Activated CD4-positive, CD25-positive, alpha-beta regulatory T cell treated with anti-CD3 and anti-CD28 coated beads, Interleukin-2, amount 50 U/mL, for 24 hours (primary cell): ENCODE measurements at places on chromosomes 16 and 17.

DNA sequence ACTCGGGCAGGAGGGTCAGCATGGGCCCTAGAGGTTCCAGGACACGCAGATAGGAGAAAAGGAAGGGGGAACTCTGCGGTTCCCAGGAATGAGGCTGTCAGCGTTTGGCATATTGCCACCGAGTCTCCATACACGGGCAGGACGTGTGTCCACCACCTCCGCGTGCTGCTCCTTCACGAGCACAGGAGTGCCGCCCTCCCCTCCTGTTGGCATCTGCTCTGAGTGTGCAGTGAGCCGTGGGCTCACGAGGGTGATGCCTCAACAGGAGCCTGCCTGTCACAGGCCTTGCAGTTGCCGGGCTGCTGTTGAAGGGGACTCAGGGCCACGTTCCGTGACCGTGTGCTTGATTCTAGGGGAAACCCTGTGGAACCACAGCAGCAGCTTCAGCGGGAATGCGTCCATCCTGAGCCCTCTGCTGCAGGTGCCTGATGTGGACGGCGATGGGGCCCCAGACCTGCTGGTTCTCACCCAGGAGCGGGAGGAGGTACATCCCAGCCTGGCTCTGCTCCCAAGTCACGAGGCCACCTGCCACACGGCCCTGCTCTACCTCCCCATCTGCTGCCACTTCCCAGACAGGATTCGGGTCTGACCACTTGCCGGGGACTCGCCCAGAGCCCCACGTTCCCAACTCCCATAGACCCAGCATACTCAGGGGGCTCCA, 14.6 kb downstream of the RGS11 start:
- ATAC-seq, result no peak

DNA sequence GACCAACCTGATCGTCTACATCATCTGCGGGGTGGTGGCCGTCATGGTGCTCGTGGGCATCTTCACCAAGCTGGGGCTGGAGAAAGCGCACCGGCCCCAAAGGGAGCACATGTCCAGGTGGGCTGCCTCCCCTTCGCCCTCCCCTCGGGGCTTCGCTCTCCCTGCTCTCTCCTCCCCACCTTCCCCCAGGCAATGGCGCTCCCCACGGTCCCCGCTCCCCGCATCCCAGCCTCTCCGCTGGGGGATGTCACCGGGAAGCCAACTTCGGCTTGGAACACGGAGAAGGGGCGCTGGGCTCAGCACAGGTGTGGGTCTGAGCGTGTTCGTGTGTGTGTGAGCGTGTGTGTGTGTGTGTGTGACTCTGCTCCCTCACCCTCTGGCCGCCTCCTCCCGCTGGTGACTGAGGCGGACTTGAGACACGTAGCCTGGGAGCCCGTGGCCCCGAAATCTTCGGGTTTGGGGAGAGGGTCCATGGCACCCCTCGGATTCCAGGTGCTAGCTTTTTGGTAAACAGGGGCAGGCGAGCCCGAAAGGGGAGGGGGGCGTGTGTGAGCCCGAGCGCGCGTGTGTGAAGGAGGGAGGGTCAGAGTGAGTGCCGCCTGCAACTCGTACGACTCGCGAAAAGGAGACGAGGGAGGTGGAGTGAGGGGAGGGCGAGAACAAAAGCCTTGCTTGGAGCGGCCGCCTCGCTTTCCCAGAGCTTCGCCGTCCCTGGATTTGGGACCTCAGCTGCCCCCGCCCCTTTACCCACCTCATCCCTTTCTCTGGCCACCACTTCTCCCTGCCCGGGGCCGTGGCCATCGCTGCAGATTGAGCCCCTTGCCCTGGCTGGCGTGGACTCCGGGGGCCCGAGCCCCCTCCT, 1.3 kb downstream of the SHISA9 start:
- no peak for ATAC-seq

- ATAC-seq, result no peak
Observed at GRCh38 chr16:73877150-73877549, 419.5 kb upstream of the PSMD7 start.

DNA sequence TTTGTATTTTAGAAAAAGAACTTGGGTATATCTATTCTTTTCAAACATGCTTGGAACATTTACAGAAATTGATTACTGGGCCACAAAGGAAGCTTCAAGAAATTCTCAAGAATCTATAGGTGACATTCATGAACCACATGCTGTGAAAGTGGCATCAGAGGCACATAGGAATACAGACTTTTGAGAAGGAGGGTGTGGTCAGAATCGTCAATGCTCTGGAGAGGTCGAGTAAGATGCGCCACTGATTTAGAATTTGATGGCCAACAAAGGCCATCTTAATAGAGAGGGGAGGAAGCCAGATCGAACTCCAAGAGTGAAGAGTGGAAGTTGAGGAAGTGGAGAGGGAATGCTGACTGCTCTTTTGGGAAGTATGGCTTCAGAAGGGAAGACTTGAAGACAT, 3.5 kb upstream of the NSMCE1 start:
- no peak for ATAC-seq

DNA sequence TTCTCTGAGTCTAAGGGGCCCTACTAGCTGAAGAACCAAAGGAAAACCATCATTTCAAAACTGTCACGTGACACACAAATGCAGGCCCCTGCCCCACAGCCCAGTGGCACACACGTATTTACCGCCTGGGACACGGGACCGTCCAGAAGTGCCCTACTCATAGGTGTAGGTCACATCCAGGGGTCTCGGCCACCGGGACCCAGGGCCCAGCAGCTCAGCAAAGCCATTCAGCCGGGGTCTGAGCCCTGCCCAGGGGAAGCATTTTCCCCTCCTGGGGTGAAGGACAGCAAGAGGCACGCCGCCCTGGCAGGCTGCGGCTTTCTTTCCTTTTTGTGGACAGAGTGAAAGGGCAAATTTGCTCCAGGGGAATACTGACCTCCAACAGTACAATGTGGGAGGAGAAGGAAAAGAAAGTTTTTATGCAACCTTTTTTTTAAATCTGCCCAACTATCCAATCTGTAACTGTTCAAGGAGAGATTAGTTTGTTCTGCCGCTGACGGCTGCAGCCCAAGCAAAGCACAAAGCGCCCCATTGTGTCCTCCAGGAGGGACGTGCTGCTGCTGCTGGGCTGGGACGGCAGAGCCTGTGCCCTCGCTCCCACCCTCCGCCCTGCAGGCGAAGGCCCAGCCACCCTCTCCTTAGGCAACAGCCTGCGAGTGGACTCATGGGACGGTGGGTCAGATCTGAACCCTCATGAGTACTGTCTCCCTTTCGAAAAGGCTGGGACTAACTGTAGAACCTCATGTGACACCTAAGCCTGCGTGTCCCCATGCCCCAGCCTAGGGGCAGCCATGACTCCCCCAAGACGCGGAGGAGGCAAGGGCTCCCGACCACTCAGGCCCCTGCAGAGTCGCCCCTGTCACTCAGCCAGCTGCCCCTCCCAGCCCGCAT, 21.3 kb downstream of the SLC7A5 start:
- no peak for ATAC-seq

- ATAC-seq, result no peak
Observed at GRCh38 chr17:58285422-58285810, 4.7 kb upstream of the MPO start.

DNA sequence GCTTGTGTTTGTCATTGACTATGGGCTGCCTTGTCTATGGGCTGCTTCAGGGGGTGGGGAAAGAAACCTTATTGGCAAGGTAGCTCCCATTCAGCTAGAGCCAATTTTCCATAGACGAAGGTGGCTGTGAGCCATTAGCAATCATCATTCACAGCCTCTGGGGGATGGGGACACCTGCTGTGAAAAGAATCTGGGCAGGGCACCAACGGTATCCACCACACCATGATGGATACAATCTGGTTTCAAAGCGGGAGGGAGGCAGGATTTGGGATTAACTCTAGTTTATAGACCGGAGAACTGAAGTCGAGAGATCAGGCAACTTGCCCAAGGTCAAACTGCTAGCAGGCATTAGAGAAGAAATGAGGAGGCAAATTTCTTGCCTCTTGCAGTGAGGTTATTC, 182.3 kb downstream of the SHISA9 start:
- ATAC-seq, result no peak

GRCh38 chr17:70028978-70029767, 45.9 kb upstream of the KCNJ16 start:
- ATAC-seq, result no peak

DNA sequence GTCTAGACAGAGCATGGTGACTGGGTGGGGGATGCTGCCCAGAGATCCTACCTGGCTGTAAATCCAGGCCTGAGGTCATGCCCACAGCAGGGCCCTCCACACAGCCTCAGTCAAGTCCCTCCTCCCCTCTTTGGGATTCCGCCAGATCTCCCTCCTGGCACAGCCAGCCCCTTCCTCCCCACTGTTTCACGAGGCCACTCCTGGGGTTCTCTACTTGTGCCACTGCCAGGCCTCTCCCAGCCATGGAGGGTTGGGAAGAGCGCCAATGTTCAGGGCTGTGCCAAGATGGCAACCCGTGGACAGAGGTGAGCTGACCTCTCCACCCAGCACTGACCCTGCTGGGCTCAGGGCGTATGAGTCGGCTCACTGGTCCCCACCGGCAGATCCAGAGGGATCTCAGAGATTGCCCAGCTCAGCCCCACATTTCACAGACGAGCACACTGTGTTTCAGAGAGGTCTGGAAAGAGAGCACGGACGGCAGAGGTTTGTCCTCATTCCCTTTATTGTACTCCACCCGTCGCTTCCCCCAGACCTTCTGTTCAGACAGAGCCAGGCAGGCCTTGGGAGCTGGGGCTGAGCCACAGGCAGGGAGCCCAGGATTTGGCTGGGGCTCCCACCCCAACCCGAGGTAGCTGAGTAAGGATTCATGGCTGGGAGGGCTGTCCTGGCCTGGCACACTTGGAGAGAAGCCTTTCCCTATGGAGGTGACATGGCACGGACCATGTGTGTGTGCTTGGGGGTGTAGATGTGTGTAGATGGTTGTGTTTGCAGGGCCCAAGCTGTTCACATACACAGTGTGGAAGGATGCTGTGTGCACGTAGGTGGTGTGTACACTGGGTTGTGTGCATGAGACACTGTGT, 3.5 kb upstream of the CAMKK1 start:
- no peak for ATAC-seq

- ATAC-seq, result no peak
Observed at GRCh38 chr17:43530288-43531081, 15.7 kb downstream of the ETV4 start.

DNA sequence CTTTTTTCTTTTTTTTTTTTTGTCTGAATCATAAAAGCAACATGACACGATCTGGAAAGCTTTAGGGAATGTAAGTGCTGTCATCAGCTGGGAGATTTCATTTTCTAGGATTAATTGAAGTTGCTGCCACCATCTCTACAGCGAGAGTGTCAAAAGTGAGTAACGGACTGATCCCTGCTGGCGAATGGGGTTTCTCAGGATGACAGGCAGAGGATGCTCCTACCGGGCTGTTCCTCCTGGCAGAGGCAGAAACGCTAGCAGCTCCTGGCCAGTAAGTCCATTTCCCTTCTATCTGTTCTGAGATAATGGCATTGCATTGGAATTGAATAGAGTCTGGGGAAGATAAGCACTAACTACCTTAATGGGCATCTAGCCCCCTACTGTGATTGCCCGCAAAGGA, 80.5 kb upstream of the KIFC3 start:
- no peak for ATAC-seq

DNA sequence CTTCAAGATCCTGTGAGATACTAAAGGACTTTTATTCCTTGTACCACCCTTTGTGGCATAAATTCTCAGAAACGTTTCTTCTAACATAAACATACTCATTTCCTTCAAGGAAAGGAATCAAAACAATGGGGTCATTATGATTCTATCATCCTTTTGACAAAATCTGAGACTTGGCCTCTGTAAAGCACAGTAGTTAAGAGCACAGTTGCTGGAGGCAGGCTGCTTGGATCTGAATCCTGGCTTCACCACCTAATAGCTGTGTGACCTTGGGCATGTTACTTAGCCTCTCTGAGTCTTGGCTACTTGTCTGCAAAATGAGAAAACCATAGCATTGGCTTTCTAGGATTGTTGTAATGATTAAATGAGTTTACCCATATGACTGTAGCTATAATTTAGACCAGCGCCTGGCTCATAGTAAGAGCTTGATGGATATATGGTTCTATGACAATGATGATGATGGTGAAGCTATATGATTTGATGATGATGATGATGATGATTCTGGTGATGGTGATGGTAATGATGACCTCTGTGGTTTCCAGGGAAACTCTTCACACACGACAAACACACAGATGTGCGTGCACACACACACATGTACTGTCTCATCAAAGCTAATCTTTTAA, 6.1 kb upstream of the KRT31 start:
- ATAC-seq, result no peak

DNA sequence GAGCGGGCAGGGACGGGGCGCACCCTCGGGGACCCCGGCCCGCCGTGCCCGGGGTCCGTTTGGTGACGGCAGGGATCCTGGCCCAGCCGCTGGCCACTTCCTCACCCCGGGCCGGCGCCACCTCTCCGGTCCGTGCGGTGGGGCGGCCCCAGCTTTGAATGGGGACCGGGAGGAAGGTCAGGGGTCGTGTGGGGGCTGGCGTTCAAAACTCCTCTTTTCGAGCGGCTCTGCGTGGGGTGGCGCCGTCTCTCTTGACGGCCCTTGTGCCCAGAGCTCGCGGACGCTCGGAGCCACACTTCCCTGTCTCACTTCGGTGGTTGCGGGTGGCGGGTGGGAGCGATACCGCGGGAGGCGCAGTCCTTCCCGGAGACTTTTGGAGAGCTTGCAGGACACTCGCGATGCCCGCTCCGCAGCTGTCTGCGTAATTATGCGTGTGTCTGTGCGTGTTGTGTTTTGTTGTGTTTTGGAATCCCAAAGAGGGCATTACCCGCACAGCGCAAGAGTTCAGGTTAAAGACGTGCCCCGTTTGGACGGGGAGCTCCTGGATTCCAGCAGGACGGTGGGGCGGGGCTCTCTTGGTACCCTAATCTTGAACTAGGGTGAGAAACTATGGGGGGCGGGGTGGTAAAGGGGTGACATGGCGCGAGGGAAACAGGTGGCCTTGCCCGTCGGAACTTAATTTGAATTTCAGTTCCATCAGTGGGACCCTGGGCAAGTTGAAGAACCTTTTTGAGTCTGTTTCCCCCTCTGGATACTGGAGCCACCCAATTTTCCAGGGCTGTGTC, 637 bp downstream of the PLCG2 start:
- ATAC-seq, result no peak

- no peak for ATAC-seq
Observed at GRCh38 chr17:72877348-72877747, 215.1 kb downstream of the SLC39A11 start.

DNA sequence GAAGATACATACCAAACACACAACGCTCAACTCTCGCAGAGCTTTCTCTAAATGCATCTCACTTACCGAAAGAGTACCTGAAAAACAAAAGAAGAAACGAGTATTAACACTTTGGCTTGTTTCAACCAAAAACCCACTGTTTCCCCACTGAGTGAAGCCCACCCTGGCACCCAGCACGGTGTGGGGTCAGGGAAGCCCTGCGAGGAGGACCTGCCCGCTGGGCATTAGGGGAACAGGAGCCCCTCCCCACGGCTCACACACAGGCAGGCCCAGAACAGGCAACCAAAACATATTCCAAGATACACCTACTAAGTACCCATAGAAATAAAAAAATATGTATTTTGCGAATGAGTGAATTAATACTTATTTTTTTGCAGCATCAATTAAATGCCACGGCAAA, 36.6 kb downstream of the LMF1 start:
- no peak for ATAC-seq

GRCh38 chr17:75020331-75021110, 8.1 kb downstream of the MRPL58 start:
- no peak for ATAC-seq
